ENCODE measurements at places on chromosomes 11 and 22.

DNA sequence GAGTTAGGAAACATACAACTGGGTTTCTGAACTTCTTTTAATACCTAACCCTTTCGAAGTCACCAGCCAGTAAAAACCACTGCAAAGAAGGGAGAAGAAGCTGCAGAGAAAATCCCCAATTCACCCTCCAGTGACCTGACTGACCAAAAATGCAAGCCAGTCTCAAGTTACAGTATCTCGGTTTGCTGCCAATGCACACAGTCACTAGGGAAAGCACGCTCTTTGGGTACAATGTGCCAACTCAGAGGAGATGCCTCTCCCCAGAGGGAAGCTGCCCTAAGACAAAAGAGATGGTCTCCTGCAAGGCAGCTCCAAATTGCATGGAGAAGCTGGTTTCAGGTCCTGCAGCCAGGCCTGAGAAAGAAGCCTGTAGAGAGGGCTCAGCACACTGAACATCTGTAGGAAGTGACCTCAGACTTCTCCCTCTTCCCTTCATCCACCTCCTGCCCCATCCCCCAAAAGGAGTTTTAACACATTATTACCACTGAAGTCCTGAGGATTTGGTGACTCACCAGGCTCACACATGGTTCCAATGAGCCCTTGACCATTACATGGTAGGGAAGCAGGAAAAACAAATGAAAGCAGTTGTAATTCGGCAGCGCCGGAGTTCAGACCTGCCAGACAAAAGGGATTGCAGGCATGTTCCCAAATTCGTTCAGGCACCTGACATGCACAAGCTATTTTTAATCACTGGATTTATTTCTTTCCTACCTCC is 90.1 kb downstream of the ETS1 start:
- no peak for DNase-seq
- H3K4me1 ChIP-seq: peaks cover 8% of the 10 kb centered on the region
- H3K27me3 ChIP-seq: no peaks in the 10 kb centered on the region
- H3K36me3 ChIP-seq: no peaks in the 10 kb centered on the region
- H3K4me3 ChIP-seq: no peak overlapping the region

DNA sequence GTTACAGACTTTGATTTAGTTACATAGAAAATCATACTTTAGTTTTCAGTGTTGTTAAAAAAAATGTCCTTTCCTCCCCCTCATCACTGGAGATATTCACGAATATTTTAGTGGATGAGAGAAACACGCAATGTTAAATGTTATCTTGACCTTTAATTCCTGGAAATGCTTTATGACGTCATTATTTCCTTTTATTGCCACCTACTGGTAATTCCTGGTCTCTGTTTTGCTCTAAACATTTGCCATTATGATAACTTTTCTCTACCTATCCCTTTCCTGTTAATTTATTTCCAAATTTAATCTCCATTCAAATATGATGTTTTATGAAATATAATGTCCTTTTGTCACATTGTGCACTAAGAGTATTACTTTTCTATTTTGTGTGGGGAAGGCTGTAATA is 770.6 kb downstream of the FAM181B start:
- no peaks in the 10 kb centered on the region for H3K36me3 ChIP-seq
- no peak for DNase-seq
- no peak overlapping the region for H3K4me3 ChIP-seq
- H3K4me1 ChIP-seq: no peaks in the 10 kb centered on the region
- no peak overlapping the region for H3K27ac ChIP-seq
- no peaks in the 10 kb centered on the region for H3K27me3 ChIP-seq

DNA sequence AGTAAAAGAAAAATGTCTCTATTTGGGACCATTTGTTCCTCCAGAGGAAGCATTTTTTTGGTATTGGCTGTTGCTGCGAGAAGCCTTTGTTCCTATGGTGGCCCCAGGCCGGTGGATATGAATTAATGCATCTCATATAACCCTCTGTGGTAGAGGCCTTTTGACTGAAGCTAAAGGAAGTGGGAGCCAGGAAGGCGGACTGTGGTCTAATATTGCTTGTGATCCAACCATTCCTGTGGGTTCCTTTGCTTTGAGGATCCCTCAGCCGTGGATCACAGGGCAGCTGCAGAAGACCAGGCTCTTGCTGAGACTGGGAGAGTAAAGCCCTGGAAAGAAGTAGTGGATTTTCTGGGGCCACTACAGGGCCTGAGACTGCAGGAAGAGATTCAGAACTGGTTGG is 68.3 kb upstream of the NAV2 start:
- H3K4me3 ChIP-seq: no peak overlapping the region
- H3K36me3 ChIP-seq: no peaks in the 10 kb centered on the region
- no peaks in the 10 kb centered on the region for H3K4me1 ChIP-seq

GRCh38 chr11:57131080-57131790 is 50.5 kb upstream of the LRRC55 start:
- no peaks in the 10 kb centered on the region for H3K36me3 ChIP-seq
- peak; percentile 38 for DNase-seq
- H3K4me1 ChIP-seq: no peaks in the 10 kb centered on the region
- H3K4me3 ChIP-seq: no peak overlapping the region

GRCh38 chr11:3723014-3723708 is 52.0 kb upstream of the CHRNA10 start:
- H3K36me3 ChIP-seq: peaks cover 80% of the 10 kb centered on the region
- no peaks in the 10 kb centered on the region for H3K27me3 ChIP-seq
- H3K4me3 ChIP-seq: no peak overlapping the region
- no peaks in the 10 kb centered on the region for H3K4me1 ChIP-seq
- no peak for DNase-seq

Data from H1 (cell line).